ENCODE measurements at places on chromosomes 7 and 10.

DNA sequence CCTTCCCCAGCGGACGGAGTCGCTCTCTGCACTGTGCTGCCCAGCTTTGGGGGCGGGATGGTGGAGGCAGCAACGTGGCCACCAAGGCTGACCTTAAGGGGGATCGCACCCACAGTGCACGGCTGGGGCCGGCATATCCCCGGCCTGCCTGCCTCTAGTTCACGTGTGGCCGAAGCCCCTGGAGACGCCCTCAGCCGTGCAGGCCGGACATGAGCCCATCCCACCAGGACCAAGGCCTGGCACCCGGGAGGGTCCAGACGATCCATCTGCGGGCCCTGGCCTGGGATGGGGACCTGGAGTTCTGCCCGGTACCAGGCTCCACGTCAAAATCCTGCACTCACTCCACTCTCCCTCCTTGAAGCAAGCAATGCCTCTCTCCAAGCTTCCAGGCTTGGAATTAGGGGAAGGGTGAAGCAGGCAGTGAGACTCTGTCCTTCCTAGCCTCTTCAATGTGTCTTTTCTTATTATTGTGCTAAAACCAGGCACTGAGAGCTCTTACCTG, 520.8 kb downstream of the REEP3 start:
- no peak for DNase-seq

- DNase-seq, result no peak
Observed at GRCh38 chr7:25636871-25637283, 408.6 kb upstream of the NPVF start.

- DNase-seq, result no peak
Observed at GRCh38 chr10:132274581-132274980, 33.2 kb downstream of the STK32C start.

GRCh38 chr10:113609704-113610108, 54.1 kb downstream of the NRAP start:
- DNase-seq, result no peak

DNA sequence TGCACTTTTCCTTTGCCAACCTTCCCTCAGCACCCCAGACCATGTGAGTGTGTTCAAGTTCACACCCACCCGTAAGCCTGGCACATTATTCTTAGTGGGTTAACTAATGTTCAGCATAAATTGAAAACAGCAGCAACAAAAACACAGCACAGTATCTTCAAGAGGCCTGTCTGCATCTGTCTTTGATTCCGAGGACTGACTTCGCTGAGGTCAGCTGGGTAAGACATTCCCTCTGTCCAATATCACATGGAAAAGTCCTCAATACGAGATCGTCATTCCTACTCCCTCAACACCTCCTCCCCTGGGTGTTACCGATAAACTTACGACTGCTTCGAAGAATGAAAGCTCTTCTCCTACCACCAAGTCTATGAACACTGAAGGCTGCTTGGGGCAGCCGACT, 218.8 kb downstream of the SFMBT2 start:
- DNase-seq, result no peak

DNA sequence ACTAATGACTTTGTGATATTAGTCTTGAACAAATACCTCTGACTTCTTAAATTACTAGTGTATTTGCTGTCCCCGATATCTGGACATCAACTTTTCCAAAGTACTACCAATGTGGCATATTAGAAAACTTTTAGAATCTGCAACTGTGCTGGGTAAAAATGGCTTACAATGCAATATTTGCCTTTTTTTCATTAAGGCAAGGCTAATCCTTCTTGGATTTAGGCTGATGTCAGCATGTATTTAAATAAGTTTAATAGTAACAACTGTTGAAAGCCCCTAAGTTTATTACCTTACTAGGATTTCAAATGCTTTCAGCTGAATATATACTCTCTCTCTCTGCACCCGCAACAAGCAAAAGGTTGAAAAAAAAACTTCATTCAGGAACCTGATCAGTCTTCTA, 1232.3 kb downstream of the REEP3 start:
- no peak for DNase-seq

- no peak for DNase-seq
Observed at GRCh38 chr7:36999626-37000485, 275.6 kb upstream of the AOAH start.

DNA sequence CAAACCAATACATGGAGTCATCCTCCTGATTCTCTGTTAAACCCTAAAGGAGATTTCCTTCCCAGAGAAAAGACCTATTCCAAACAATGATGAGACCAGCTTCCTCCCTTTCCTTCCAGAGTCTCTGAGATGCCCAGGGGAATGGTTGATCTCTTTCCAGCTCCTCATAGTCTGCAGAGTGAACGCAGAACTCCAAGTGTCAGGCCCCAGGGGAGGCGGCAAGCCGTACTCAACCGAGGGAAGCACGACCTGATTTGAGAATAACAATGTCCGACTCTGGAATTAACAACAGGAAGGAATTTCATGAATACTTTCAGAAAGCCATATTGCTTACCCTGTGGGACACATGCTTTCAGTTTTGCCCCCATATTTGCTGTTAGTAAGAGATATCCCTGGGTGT, 241.7 kb upstream of the GLI3 start:
- DNase-seq, result no peak

DNA sequence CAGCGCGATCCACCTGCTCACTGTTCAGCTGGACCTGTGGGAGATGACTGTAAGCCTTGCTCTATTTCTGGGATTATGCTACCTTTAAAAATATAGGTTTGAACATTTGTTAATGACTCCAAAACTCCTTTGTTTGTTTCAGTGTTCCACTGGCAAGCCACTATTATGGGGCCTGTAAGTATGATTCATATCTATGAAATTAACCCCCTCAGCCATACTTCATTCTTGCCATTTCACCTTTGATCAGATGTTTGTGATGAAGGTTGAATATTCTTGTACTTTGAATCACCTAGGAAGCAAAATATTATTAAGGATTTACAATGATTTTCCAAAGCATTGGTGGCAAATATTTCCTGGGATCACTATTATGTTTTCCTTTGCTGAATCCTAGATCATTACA, 23.9 kb upstream of the TFAM start:
- DNase-seq, result no peak

GRCh38 chr10:1048732-1049424, at the start of gene IDI1:
Gene IDI1, minus strand, starts transcription at chr10:1049119. Its CDS starts 116 bp downstream, at chr10:1049003.
- peak; percentile 99 for DNase-seq

DNA sequence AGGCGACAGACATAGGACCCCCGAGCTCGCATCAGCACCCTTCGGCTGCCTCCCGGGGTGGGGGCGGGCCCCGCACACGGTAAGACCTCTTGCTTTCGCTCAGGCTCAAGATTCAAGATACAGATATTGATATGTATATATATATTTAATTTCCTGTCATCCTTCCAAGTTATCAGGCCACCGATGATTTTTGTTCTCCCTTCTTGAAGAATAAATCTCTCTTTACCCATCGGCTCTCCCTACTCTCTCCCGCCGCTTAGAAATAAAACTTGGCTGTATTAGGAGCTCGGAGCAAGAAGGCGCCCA, 603 bp downstream of the ADRA2A start:
- DNase-seq, result no peak

DNA sequence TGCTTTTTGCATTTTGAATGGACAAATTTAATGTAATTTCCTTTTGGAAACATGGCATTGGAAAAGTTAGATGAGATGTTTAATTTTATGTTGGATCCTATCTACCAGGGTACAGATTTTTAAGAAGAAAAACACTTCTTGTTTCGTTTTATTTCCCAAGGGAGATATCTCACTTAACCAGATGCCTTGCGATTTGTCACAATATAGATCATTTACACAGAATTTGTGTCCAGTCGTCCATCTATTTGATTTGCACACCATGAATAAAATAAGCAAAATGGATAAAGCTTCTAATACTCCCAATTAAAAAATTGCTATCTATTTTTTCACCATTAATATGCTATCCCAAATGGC, 25.7 kb downstream of the HDAC9 start:
- no peak for DNase-seq

DNA sequence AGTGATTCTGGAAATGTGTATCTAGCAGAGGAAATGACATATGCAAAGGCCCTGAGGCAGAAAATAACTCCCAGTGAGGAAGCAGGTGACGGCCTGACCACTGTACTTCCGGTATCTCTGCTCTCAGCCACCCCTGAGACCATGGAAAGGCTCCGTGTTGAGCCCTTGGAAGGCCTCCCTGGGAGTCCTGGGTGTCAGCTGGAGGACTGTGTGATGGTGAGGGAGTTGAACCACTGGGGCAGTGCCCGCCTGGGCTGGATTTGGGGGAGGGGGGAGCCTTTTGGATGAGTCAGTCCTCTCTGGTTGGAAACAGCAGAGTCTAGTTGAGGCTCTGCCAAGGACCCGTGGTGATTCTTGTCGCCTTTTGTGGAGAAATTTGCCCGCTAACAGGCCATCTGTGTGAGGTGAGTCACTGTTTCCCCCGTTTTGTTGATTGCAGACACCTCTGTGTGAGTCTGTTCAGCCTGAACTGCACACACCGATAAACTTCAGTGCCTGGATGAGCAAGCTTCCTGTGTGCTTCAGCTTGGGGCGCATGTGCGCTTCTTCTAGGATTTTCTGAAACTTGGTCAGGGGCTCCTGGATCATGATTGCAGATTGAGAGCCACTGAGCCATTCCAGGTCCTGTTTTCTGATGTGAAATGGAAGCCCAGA, 98.6 kb downstream of the GRK5 start:
- peak; percentile 93 for DNase-seq

GRCh38 chr10:73655990-73656298, at the start of gene SYNPO2L:
Gene SYNPO2L, minus strand, starts transcription at chr10:73656029. Its CDS starts 107 bp downstream, at chr10:73655922.
- no peak for DNase-seq

DNA sequence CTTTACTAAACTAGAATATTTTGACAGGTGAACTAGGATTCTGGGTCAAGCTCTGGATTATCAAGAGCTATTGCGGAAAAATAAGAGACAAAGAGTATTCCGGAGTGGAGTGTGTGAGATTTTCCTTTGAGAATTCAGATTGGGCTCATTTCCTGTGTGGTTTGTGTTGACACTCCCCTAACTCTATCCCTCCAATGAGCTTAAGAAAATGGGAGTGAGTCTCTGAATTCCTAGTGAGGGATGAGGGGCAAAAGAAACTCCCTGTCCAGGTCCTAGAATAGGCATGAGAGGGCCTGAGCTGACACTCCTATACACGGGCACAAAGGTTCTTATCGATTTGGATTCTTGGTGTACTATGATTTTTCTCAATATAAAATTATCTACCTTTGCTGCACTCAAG, 10.2 kb downstream of the KLF14 start:
- no peak for DNase-seq

DNA sequence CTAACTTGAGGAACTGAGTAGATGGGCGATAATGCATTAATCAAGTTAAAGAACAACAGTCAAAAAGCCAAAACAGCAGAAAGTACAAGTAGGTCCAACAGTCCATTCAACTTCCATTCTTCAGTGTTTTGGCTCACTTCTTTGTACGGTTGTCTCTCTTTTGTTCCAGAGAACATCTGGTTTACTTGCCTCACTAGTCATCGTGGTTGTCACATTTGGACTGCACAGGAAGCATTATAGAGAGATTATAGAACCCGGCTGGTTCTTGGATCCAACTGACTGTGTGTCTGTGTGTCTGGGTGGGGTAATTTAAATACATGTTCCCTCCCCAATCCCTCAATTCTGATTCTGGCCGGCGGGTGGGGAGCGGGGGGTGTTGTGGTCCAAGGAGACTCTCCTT, 1.8 kb upstream of the CEP41 start:
- no peak for DNase-seq

DNA sequence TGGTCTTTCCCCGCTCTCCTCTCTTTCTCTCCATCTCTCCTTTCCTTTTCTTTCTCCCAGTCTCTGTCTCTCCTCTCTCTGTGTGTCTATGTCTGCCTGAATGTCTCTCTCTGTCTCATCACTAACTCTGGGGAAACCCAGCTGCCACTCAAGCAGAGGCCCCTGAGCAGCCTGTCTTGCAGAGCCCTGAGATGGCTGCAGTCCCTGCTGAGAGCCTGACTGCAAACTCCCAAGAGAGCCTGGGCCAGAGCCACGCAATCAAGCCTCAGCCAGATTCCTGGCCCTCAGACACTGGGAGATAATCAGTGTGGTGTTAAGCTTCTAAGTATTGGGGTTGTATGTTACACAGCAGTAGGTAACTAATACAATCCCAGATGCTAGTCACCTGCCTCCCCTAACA, 91.5 kb downstream of the PAXIP1 start:
- no peak for DNase-seq

GRCh38 chr10:33381451-33382215, 47.2 kb upstream of the NRP1 start:
- peak; percentile 93 for DNase-seq

- DNase-seq, result no peak
Observed at GRCh38 chr7:80206763-80207162, 72.1 kb downstream of the GNAI1 start.

GRCh38 chr10:13839430-13839990, 252.7 kb downstream of the PRPF18 start:
- DNase-seq, result peak; percentile 85

- no peak for DNase-seq
Observed at GRCh38 chr10:57973451-57973850, 294.2 kb downstream of the IPMK start.

DNA sequence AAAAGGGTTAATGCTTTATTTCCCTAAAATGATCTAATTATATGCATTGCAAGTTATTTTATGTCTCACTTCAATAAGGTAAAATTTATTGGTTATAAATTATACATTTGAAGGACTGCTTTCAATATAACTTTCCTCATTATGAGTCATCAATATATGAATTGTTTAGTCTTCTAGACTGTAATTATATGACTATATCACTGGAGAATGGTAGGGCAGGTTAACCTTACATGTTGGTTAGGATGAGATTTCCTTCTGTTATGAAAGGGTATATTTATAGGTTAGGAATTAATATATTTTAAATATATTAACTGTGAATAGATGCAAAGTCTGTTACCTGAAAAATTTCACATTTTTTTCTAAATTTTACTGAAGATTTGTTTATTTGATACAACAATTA, 406.4 kb upstream of the ETV1 start:
- DNase-seq, result no peak

GRCh38 chr10:3738855-3739350, 46.1 kb downstream of the KLF6 start:
- no peak for DNase-seq

GRCh38 chr10:103921750-103922195, 3.8 kb upstream of the STN1 start:
- DNase-seq, result peak; percentile 4

DNA sequence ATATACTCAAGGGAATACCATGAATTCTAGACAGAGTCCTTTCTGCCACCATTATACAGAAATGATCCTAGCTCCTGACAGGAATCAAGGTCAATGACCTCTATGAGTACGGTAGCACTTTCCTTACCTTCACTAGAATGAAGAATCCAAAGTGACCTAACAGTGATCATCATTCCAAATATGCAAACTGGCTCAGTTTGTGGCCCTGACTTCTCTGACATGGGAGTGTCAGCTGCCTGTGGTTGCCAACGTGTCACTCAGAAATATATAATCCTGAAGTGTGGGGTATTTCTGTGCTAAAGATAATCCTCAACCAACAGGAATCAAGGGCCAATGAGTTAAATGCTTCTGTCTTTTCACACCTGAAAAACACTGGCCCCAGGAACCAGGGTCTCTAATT, 45.7 kb downstream of the COPG2 start:
- no peak for DNase-seq

- DNase-seq, result no peak
Observed at GRCh38 chr10:47261556-47261955, 38.4 kb upstream of the GDF10 start.
